NCI-H1105 (cell line): ENCODE measurements at places on chromosomes 11 and 22.

- DNase-seq = no peak
Measured at GRCh38 chr22:20432244-20432686, 5.4 kb downstream of the SCARF2 start.

DNA sequence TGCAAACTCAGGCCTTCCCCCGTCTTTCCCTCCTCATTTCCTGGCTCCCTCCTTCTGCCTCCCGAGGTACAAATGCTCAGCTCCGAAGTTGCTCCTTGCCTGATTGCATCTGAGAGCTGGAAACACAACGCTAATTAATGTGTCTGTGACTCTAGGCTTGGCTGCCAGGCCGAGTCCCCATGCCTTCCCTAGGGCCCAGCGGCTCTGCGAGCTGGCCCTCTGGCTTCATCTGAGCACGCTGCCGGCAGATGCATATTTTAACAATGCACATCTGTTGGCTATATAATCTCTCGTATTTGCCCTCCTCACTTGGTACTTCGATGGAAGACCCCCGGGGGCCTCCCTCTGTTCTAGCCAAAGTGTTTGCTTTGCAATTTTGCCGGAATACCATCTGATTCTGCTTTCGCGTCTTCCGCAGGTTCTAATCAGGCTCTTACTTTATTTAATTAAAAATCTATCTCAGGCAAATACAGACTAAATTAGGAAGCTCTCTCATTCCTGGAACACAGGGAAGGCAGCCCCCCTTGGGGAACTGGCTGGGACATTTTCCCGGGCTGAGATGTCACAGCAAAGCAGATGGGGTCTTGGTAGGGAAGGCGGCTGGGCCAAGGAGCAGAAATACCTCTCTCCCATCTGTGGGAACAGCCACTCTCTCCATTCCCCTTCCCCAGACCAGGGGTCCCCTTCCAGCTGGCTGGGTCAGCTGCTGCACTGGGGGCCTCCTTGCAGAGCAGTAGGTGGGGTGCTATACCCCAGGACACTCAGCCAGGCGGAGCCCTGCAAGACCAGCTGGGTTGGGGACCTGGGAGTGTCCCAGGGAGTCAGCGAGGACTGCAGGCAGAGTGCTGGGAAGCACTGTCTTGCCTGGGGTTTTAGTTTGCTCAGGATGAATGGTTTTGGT, 162.8 kb downstream of the ST3GAL4 start:
- no peak for DNase-seq

GRCh38 chr11:62908468-62909072, 12.6 kb downstream of the CHRM1 start:
- DNase-seq = no peak

- no peak for DNase-seq
Measured at GRCh38 chr11:37371346-37371970, 773.4 kb upstream of the RAG2 start.

DNA sequence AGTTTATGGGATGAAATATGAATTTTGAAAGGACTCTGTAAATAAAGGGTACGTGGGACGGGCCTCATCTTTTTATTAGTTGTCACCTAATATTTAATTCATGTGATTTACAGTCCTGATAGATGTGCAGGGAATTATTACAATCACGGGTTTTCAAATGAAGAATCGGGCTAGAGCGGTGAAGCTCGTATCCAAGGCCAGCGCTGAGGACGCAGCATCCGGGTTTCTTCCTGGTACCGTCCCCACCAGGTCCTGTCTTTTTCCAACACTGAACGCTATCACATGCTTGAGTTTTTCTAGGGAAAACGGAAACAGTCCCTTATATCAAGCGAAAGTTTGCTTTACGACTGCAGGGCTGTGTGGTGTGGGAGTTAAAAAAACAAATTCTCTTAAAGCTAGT, 787 bp downstream of the SMDT1 start:
- peak; percentile 0 for DNase-seq

- no peak for DNase-seq
Measured at GRCh38 chr22:43944670-43945430, 10.4 kb upstream of the SAMM50 start.

- no peak for DNase-seq
Measured at GRCh38 chr11:73980001-73980961, 2.4 kb downstream of the UCP2 start.

DNA sequence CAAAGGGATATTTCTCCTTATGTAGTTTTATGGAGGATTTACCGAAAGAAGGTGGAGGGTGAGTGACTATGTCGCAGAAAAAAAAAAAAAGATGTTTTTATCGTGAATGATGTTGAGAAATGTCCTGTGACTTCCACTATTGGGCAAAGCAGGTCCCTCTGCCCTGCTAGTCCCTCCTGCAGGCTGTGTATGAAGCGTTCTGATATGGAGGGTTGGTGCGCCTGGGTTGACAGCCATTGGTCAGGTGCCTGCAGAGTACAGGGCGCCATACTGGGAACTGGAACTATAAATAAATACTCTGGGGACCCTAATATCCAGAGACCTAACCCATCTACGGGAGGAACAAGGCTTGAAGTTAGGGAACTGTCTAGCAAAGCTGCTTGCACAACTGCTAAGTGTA, 1.5 kb downstream of the IL17RA start:
- DNase-seq = no peak
